Articular chondrocyte of knee joint (primary cell): ENCODE measurements at places on chromosomes 11 and 22. TPM values are rescaled to one million over a fixed set of nuclear protein-coding genes. Genes with fewer than 3 reads are reported as not detected.

The SDHAF2 gene
- total RNA-seq = 44.9 and 63.3 TPM in 2 replicates

The SCO2 gene
- 2.5 TPM in 2 replicates for total RNA-seq

The ILK gene
- 126 and 130 TPM in 2 replicates for total RNA-seq

The SLC6A5 gene
- not detected in 2 replicates for total RNA-seq

The H19 gene
- total RNA-seq = 29.9 and 77.0 TPM in 2 replicates

The TREH gene
- not detected in 2 replicates for total RNA-seq

The TRPC6 gene
- total RNA-seq = 0.26 and 0.65 TPM in 2 replicates

The GLYATL1 gene
- 0.13 and 0.43 TPM in 2 replicates for total RNA-seq

The TRIM49 gene
- total RNA-seq = not detected in 2 replicates

The CDC42BPG gene
- under 0.01 TPM in 2 replicates for total RNA-seq

The CTSF gene
- 26.3 and 26.8 TPM in 2 replicates for total RNA-seq

The TBX10 gene
- not detected in 2 replicates for total RNA-seq

The CALCA gene
- 0.22 TPM in 1 of 2 replicates, not detected in the other for total RNA-seq

The DENND6B gene
- 3.7 and 4.4 TPM in 2 replicates for total RNA-seq

The OR8G5 gene
- not detected in 2 replicates for total RNA-seq
